ENCODE measurements at places on chromosomes 5 and 9.

GRCh38 chr9:111050819-111051218, 12.5 kb upstream of the LPAR1 start:
- DNase-seq, result no peak

DNA sequence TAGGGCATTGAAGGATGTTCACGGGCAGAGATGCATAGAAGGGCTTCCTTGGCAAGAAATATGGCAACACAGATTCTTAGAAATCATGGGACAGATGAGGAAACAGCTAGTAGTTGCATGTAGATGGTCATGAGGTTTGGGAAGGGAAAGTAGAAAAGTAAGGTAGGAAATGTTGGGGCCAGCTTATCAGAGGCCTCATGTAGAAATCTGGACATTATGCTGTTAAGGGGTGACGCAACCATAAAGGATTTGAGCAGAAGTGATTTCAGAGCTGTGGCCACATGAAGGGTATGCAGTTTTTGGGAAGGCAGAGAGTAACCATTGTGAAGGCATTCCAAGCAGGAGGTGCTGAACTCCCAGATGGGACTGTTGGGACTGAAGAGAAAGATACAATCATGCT, 224.0 kb downstream of the ARHGAP26 start:
- DNase-seq, result no peak

DNA sequence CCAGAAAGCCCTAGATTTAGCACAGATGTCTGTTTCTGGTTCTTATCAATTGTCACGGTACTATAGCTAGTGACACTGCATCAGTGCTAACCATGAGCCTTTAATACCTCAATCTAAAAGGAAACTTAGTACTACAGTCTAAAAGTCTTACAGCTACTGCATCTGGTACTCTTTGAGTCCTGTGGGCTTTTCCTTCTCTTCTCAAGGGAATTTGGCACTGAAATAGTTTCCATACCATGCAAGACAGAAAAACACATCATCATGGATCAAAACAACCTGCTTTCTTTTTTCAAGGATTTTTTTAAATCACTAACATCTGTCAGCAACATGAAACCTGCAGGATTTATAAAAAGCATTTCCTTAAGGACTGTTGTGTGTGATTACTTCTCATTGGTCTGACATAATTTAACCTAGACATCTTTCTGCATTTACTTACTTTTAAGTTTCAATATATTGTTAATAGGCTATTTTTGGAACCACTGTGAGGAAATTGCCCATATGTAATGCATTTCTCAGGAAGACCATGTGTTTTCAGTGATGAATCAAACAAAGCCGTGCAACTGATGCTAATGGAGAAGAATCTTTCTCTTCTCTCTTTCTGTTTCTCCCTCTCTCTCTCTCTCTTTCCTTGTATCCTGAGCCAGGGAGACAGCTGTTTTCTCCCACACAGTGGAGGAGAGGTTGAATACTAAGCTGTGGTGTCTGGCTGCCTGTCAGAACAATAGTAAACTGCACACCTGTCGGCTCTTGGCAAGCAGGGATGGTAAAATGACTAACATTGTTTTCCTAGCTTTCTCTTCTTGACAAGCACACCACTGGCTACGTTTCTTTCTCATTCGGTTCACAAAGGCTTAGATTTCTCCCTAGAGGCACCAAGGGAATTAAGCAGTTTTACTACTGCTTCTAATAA, 273.4 kb downstream of the CSNK1G3 start:
- DNase-seq, result no peak

GRCh38 chr5:150465927-150466326, 16.4 kb upstream of the RPS14 start:
- DNase-seq, result no peak

DNA sequence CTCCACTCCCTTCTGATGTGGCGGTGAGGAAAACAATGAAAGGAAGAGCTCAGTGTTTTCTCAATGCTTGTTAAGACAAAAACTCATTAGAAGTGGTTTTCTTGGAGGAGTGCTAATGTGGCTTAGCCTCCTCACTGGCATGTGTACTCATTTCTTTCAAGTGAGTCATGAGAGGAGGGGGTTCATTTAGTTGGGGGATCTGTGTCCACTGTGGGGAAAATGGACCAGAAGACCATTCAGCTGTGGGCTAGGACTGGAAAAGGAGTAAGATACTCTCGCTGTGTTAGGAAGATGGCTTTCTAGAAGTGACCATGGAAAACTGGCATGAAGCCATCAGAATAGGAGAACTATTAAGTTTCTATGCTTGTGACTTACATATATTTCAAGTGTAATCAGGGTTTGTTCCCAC, 23.5 kb downstream of the KLF9 start:
- no peak for DNase-seq

- DNase-seq, result no peak
Measured at GRCh38 chr5:92222449-92222848, 839.3 kb upstream of the ARRDC3 start.

DNA sequence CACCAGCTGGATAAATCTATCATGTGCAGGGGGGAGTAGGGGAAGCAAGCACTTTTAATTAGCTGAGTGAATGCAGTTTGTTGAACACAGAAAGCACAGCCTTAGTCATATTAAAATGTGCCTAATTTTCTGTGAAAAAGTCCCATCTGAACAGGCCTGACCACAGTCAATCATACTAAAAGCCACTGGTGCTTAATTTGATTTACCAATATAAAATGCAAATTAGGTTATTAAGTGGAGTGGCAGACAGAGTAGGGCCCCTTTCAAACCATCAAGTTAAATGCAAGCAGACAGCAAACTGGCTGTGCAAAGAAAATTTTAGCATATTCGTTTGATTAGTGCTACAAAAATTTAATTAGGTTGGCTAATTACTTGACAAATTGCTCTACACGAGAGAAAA, 176.1 kb downstream of the ISL1 start:
- DNase-seq, result no peak

- DNase-seq, result no peak
Measured at GRCh38 chr9:106758911-106759310, 104.1 kb upstream of the ZNF462 start.

- DNase-seq, result no peak
Measured at GRCh38 chr5:173574983-173575382, 41.5 kb downstream of the BOD1 start.

GRCh38 chr9:105672711-105673234, 10.5 kb downstream of the TAL2 start:
- no peak for DNase-seq

DNA sequence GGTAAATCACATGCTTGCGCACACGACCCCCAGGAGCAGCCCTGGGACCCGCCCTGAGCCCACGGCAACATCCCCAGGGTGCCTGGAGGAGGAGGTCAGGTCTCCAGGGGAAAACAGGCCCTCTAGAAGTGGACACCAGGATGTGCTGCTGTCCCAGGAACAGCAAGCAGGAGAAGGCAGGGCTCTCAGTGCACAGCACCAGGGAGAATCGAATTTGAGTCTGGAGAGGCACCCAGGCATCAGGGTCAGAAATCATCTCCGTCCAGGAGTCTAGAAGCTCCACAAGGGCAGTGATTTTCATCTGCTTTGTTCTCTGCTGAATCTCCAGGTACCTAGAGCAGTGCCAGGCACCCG, 93.6 kb downstream of the PAX5 start:
- no peak for DNase-seq

DNA sequence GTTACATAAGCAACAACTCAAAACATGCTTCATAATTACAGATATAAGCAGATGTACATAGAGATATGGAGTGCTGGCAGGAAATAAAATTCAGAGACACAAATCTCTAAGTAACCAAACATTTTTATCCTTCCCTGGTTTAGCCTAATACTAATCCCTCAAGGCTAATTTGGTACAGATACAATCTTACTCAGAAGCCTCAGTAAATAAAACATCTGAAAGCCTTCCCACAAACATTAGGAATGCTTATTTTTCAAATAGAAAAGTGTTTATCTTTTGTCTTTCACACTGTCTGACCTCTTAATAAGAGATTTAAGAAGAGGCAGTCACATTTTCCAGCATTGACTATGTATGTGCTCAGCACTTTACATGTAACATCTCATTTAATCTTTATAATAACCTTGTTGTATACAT, 399.4 kb downstream of the ARRDC3 start:
- no peak for DNase-seq

DNA sequence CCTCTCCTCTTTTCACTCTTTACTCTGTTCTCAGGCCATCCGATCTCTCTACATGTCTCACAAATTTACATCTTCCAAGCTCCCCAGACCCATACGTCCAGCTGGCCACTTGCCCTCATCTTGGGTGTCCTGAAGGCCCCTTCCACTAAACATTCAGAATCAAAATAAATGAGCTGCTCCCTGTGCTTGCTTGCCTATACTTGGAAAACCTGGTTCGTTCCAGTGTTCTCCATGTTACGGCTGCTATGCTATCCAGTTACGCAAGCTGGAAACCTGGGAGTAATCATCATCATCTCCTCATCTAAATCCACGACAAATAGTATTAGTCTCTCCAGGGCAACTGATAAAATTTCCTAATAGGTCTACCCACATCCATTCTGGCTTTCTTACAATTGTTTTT, 165.0 kb upstream of the FBXL17 start:
- DNase-seq, result no peak

GRCh38 chr5:153797484-153797883, 241.2 kb downstream of the FAM114A2 start:
- no peak for DNase-seq

DNA sequence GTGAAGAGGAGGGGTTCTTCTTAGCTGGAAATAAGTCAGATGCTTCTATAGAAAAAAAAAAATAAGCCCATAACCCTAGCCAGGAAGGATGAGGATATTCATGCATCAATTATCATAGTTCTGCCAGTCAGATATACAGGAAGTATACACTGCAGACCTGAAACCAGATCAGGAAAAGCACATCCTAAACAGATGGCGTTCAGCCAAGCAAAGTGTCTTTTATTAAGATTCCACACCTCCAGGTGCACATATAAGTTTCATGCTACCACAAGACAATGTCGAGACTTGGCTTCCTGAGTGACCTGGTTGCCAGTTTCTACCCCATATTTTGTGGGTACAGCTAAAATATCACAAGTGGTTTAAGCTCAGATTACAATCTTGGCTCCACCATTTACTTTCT, 108.3 kb downstream of the CETN3 start:
- no peak for DNase-seq

- DNase-seq, result no peak
Measured at GRCh38 chr9:38339496-38339895, 53.0 kb upstream of the ALDH1B1 start.

DNA sequence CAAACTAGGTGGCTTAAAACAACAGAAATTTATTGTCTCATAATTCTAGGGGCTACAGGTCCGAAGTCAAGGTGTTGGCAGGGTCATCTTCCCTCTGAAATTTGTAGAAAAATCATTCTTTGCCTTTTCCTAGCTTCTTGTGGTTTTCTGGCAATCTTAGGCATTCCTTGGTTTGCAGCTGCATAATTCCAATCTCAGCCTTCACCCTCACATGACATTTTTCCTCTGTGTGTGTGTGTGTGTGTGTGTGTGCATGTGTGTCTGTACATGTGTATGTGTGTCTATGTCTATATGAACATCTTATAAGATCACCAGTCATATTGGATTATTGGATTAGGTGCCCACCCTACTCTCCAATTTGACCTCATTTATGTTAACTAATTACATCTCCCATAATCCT, 330.6 kb downstream of the CHSY3 start:
- DNase-seq, result no peak

DNA sequence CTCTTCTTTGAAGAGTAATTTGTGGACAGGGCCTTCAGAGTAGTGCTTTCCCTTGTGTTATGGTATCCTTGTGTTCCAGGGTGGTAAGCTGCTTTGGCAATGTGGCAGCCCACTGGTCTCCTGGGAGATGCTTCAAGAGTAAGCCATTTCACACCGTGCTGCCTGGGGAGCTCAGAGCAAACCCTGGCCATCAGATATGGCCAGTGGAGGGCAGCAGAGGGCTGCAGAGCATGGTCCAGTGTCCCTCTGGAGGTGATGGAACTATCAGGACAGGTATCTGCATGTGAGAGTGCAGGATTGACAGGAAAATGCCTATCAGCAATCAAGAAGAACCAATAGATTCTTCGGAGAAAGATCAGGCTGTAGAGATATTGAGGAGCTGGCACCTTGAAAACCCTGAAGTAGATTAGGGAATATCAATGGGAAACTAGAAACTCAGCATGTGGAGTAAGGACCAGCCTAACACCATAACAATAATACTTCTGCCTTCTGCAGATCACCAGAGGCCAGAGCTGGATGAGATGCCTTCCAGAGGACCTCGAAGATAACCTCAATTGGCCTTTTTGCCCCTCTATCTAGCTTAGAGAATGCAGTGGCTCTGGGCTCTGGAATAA, 90.8 kb downstream of the PLPPR1 start:
- DNase-seq, result peak; percentile 16

DNA sequence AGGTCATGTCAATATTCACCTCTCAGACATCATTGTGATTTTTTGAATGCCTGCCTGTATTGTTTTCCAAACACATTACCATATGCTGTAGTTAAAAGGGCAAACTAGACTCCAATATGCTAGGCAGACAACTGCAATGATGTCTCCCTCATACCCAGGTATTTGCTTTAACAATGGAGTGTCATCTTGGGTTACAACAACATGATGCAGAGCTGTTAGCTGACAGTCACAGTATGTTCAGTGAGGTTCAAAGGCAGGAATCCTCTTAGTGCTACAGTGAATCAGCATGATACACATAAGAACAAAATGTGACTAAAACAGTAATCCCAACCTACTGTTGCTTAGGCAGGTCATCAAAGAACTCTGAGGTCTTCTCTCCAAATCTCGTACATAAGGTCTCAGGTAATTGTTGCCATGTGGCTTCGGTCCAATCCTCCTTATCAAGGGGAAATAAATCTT, 24.0 kb downstream of the OR1J1 start:
- DNase-seq, result no peak

GRCh38 chr9:101315112-101315450, 69.7 kb downstream of the BAAT start:
- no peak for DNase-seq

DNA sequence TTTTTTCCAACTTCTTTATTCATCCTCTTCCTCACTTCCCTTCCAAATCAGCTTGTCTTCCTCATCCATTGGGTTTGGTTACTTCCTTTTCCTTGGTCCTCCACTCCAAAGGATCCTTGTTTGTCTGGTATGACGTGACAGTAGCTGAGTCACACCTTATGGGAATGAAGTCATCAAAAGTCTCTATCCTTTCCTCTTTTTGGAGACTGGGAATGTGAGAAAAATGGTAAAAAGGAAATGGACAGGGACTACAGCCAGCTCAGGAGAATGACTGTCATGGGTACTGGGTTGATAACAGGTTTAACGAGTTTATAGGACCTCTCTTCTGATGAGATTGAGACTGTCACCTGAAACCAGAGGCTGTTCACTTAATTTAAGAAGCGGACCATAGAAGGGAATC, 76.2 kb upstream of the MYO10 start:
- no peak for DNase-seq

DNA sequence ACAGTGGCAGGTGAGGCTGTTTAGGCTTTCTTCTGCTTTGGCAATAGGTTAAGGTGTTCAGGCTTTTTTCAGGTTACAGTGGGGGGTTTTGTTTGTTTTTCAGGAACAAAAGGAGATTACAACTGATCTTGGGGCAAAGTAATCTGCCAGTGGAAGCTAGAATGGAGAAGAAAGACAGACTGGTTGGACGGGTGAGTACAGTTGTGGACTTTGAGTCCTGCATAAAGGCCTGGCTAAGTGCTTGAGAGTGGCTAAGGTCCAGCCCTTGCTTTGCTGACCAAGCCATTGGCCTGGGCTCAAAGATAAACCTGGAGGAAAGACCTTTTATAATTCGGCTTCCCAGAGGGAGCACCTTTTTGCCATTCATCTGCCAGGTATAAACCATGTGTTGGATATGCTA, 63.1 kb downstream of the MTMR12 start:
- no peak for DNase-seq

All from hematopoietic multipotent progenitor cell treated with erythropoietin and hydrocortisone succinate and interleukin-3 and kit ligand, for 8 days (in vitro differentiated cells).